NCI-H748 treated with DMSO at 0.1 percent for 48 hours (cell line): ENCODE measurements at places on chromosomes 2 and 18.

DNA sequence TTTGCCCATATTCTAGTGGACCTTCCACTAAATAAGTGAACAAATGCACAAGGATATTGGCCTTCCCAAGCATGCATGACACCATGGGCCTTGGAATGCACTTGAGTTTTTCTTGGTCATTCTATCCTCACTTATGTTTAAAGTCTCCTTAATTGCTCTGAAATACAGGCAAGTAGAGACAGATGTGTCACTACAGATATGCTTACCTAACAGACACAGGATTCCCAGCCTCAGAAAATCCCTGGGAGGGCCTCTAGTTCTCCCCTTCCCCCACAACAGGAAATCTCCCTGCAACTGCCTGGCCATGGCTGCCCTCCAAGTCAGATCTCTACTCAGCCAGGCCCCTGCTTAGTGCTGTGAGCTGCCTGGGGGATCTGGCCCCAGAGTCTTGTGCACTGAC is 445.2 kb downstream of the IRS1 start:
- DNase-seq = no peak

DNA sequence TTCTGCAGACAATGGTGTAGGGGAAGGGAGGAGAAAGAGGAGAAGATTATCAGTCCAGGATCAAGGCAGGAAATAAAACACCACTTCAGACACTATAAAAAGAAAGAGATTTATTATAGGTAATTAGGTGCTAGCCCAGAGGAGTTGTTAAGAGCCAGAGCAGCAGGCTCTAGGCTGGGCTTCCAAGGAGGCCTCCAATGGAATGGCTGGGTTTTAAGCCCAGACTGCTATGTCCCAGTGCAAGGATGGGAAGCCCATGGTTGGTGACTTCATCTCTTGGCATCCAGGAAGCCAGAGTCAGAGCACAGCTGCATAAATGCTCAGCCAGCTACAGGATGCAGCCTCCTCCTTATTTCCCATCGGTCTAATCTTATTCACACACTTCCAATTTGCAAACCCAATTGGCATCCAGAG is 95.6 kb downstream of the LAMA3 start:
- DNase-seq = no peak

- DNase-seq = no peak
These were observed 191.0 kb upstream of the FN1 start for GRCh38 chr2:215626812-215627281.

DNA sequence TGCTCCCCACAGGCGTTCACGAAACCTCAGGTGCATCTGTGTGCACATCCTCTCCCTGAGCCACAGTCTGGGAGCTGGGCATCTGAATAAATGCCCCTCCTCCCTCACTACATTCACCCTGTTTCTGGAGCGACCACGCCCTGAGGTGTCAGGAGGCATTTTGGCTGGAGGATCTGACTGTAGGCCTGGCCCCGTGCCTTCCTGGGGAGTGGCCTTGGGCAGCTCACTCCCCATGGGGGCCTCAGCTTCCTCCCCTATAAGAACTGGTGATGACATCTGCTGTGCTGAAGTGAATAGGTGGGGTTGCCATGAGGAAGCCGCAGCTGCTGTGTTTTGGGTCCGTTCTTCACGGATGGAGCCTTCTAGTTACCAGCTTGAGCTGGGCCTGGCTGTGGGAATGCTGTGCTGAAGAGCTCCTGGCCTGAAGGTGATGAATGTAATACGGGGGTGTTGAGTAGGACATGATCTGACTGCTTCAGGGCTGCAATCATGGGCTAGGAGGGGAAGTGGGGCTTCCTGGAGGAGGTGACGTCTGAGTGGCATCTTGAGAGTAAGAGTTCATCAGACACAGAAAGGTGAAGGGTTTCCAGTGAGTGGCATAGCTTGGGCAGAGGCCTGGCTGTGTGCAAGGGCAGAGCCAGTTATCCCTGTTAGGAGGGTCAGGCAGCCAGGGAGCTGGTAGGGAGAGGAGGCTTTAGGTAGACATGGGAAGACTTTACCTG is 58.2 kb downstream of the GLI2 start:
- DNase-seq = no peak

DNA sequence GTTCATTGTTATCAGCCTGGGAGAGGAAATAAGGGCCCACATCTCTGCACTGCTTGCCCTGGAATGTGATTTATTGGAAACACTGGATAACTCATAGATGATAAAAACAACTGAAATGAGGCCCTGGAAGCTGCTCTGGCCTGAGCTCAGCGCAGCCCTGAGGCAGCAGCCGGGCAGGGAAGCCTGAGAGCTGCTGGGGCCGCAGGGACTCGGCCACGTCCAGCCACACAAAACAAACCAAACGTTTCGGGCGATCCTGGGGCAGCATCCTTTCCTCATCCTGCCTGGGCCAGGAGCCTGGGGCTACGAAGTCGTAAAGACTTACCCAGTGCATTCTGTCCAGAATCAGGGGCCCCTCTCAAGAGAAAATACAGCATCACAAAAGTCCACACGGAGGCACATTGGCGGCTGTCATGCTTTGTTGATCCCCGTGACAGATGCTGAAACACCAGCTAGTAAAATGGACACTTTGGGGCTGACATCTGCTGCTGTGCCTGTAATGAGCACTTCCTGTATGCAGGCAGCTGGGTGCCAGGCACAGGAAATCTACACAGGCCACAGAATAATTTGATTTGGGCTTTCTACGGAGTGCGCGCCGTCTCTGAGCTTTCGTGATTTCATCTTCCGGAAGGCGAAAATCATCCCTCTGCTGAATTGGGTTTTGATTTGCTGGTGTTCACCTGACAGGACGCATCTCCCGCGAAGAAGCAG is 250.6 kb downstream of the EIPR1 start:
- no peak for DNase-seq

DNA sequence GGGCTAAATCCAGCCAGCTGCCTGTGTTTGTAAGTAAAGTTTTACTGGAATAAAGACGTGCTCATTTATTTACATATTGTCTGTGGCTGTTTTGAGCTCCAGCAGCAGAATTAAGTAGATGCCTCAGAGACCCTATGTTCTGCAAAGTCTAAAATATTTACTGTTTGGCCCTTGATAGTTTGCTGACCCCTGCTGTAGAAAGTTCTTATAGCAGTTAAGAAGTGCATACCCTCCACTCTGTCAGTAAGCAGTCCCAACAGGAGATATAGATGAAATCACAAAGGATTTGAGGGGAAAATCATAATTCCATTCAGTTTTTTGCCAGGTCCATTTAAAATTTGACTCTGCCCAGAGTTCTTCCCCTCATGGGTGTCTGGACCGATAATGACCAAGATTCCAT is 50.1 kb upstream of the ITM2C start:
- DNase-seq = no peak

DNA sequence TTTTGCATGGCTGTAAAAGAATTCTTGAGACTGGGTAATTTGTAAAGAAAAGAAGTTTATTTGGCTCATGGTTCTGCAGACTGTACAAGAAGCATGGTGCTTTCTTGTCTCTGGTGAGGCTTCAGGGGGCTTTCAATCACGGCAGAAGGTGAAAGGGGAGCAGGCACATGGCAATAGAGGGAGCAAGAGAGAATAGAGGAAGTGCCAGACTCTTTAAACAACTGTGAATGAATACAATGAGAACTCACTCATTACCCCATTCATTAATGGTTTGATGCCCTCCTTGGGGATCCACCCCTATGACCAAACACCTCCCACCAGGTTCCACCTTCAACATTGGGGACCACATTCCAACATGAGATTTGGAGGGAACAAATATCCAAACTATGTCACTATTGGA is 463.5 kb downstream of the MTX2 start:
- no peak for DNase-seq

DNA sequence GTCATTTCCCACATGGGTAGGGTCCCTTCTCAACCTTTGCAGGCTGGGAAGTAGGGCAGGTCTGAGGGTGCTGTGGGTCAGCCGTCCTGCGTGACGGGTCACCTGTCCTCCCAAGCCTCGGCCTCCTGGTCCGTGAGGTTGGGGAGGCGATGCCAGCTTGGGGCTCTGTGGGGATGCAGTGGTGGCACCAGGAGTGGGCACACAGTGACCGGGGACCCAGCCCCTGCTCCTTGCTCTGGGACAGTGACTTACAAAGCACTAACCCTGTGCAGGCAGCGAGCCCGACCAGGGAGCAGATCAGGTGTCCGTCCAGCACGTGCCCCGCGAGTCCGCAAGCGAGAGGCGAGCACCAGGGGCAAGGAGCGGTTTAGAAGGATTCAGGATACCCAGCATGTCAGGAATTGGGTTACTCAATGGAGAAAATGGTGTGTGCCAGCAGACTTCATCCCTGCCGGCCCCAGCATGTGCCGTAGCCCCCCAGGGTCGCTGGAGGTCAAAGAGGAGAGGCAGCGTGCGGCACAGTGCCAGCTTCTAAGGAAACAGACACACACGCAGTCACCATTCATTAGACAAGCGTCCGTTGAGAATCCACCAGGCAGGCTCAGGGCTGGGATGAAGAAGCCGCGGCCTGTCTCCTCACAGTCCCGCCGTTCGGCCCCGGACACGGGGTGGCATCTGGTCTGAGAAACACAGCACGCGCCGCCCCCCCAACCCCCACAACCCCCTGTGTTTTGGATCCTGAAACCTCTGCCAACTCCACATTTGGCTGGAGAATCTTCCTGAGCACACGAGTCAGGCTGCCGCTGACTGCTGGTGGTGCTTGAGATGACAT is 11.7 kb downstream of the COLEC11 start:
- no peak for DNase-seq

DNA sequence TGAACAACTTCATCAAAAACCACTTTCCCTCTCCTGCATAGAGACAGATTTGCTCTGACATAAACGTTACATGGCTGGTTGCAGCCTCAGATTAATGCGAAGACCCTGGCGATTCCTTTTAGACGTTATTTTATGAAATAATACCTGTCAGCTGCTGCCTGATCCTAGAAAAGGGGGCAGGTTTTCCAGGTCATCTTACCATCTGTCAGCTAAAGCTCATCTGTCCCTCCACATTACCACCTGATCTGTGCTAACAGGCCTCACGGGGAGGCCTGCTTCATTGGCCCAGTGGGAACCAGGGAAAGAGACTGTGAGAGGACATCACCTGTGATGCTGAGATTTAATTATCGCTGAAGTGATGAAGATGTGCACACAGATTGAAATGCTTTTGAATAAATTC is 261.0 kb downstream of the ARHGAP15 start:
- no peak for DNase-seq

DNA sequence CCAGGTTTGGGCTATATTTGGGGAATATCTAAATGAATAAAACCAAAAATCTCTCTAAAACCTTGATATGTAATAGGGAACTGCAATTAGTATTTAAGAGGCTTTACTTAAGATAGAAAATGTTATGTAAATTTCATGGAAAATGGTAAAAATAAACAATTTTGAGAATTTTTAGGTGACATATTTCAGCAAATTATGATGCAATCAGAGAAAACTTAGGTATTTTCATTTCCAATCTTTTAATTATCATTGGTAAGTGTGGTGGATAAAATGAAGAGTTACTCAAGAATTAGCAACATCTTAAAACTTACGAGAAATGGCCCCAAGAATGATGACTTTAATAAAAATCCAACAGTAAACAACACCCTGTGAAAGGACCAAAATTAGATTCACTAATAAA is 571.4 kb downstream of the ERBB4 start:
- no peak for DNase-seq

GRCh38 chr2:43519643-43520221 is 76.1 kb downstream of the THADA start:
- no peak for DNase-seq

DNA sequence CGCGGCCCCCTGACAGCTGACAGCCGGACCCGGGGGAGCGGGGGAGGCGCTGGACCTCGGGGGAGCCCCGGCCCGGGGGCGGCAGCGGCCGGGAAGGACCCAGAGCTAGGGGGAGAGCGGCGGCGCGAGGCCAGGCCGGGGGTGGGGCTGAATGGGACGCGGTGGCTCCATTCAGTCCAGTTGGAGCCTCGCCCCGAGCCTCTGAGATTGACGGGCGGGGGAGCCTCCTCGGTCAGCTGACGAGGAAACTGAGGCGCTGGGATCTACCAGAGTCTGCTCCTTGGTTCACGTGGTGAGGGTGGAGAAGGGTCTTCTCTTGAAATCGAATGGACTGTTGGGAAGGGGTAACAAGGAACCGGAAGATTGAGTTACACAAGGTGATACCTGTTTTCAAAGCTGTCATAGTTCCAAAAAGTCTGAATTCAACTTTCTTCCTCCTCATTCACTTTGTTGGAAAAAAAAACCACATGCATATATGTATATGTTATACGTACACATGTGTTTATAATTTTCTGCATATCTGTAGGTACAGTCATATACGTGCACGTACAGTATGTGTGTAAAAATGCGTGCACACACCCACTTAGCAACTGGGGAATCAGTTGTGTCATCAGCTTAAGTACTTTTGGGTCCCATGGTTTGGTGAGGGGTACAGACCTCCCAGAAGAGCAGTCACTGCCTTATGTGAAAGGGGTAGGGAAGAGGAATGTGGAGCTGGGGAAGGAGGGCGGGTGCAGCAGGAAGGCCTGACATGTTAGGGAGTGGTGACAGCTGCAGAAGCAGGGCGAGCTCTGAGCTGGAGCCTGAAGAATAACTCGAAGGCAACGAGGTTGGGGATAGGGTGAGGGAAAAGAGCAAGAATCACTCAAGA is 628 bp downstream of the PPP1R7 start:
- no peak for DNase-seq

GRCh38 chr2:240518981-240519380 is 38.8 kb downstream of the ANKMY1 start:
- no peak for DNase-seq

- DNase-seq = no peak
These were observed 155.8 kb upstream of the THUMPD2 start for GRCh38 chr2:39934851-39935250.

DNA sequence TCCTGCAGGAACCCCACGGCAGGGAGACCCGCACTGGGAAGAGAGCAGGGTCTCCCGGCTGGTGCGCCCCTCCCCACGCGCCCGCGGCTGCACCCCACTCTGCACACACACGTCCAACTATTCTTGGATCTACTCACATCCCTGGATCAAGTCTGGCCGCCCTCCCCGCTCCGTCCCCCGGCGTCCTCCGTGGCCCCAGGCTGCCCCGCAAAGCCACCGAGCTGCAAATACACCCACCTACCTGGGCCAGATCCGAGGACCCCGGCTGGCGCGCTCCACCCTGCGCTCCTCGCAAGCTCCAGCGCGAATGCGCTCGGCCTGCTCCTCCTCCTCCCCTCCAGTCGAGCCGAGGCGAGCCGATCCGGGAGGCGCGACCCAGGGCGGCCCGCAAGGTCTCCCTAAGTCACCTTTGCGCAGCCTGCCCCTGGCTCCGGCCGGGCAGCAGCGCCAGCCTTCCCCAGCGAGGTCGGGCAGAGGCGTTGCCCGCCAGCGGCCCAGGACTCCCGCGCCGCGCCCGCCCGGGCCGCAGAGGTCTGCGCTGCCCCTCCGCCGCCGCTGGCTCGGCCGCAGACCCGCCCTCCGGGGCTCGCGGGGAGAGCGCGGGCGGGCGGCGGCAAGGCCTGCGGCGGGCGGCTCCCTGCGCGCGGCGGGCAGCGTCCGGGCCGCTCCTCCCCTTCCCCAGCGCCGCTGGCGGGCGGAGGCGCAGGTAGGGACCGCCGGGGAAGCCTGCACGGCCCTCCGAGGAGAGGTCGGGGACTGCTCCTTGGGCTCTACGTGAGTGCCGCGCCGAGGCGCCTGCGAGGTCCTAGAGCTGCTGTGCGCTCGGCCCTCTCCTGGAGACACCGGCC is 126.0 kb downstream of the OSBPL1A start:
- DNase-seq = peak; percentile 35
